ENCODE measurements at places on chromosomes 13 and 19. TPM values are rescaled to one million over a fixed set of nuclear protein-coding genes. Genes with fewer than 3 reads are reported as not detected.

Gene F2RL3
- polyA plus RNA-seq: 1.0 TPM

Gene S1PR4
- polyA plus RNA-seq: 0.21 TPM

GRCh38 chr13:74205313-74205690 lies 71.1 kb upstream of the KLF12 start:
- no peak for DNase-seq

- no peak for DNase-seq
Measured at GRCh38 chr13:106310291-106310865, 225.1 kb downstream of the EFNB2 start.

DNA sequence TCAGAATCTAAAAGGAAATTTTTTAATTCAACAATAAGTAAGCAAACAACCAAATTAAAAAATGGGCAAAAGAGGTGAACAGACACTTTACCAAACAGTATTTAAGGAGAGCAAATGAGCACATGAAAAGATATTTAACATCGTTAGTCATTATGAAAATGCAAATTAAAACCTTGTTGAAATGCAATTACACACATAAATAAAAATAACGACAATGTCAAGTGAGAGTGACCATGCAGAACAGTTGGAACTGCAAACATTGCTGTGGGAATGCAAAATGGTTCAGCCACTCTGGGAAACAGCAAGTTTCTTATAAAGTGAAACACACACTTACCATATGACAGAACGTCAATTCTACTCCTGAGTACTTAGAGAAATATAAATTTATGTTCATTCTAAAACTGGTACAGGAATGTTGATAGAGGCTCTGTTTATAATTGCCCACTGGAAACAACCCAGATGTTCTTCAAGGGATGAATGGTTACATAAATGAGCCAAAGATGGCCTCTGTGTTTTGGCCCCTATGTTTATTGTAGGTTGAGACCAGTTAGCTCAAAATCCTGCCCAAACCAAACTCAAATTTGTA lies 678.1 kb downstream of the UQCRFS1 start:
- no peak for DNase-seq

DNA sequence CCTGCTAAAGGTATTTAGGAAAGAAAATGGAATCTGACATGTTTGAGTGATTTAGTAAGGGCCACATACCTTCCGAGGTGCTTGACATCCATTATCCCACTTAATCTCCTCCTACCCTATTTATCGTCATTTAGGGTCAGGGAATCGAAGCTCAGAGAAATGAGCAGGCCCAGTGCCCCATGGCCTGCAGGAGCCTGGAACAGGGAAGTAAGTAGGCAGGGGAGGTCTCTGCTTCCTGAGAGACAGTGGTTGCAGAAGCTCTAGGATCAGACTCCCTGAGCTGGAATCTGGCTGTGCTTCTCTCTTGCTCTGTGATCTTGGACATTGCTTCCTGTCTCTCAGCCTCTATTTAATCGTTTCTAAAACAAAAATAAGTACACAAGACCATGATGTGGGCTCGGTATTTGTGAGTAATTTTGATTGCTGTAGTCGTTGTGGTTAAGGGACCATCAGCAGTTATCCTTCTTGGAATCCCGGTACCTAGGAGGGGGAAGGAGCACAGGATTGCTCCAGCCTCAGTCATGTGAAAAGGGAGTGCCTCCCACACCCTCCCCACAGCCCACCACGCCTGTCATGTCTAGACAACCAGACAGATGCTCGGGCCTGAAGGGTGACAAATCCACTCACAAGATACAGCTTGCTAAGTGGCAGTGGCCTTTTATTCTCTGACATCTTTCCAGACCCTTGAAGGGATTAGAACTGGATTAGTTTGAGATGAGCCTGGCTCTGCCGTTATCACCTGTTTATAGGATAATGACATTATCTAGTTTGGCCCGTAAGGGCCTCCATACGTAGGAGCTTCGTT lies 169.2 kb upstream of the TSHZ3 start:
- DNase-seq: no peak

- no peak for DNase-seq
Measured at GRCh38 chr13:97505017-97505416, 71.0 kb downstream of the RAP2A start.

- DNase-seq: no peak
Measured at GRCh38 chr19:3465552-3465951, 14.8 kb downstream of the SMIM24 start.

- DNase-seq: no peak
Measured at GRCh38 chr19:48398375-48399235, 5.1 kb downstream of the GRIN2D start.

- no peak for DNase-seq
Measured at GRCh38 chr13:52446265-52446664, 4.2 kb downstream of the VPS36 start.

DNA sequence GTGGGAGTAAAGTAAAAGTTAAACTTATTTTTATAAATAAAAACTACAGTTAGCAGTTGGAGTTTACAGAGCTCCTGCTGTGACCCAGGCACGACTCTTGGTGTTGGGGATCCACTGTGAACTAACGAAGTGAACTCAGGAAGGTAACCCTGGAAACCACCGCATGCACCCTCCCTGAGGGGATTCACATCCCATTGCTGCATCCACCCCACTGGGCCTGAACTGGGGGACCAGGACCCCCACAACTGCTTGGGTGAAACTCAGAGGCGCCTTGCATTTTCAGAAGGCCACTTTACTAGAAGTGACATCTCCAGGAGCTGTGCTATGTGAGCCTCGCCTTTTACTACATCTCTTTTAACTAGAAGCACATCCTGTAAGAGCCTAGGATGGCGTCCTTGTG lies 166.4 kb downstream of the TEX29 start:
- no peak for DNase-seq

All from left renal pelvis (tissue), 4 donors.